Cortex of kidney (tissue), 1 donor: ENCODE measurements at places on chromosomes 6 and 20.

GRCh38 chr6:135226537-135226936 is 45.4 kb downstream of the MYB start:
- DNase-seq = no peak

GRCh38 chr6:14728396-14729024 is 517.4 kb upstream of the JARID2 start:
- no peak for DNase-seq

DNA sequence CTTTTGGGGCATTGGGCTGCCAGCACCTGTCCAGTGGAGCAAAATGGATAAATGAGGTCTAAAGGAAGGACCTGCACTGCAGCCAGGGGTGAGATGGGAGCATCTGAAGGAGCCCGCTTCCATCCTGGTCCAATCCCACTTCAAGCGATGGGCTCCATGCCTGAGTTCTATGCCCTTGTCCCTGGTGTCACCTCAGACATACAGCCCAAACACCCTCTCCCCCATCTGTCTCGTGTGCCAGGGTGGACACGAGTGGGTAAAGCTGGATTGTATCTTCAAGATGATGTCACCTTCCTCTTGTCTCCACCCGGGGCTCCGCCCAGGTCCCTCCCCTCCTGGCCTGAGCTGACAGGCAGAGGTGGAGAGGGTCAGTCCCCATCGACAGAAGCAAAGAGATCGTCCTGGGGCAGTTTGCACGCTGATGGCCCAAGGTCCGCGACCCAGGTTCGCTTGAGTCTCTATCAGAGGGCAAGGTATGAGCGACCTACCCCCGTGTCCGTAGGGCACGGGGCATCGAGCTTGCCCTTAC is 544 bp downstream of the SMIM29 start:
- no peak for DNase-seq

- DNase-seq = no peak
These were observed 233.6 kb downstream of the PRKN start for GRCh38 chr6:162493917-162494316.

- no peak for DNase-seq
These were observed 114.2 kb downstream of the QRSL1 start for GRCh38 chr6:106743612-106744011.

DNA sequence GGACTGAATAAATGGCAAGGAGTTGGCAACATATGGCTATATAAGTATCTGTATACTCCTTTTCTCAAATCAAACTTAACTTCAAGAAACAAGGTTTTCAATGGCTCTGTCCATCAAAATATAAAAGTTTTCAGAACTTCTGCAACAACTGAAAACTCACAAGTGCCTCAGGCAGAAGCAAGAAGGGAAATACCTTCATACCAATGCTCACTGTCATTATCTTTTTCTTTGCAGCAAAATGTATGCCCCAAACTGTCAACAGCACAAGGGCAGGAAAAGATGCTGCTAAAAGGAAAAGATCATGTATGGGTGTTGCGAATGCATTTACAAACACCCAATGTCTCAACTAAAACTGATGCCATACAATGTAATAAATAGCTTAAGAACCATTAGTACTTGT is 45.9 kb downstream of the PTPRK start:
- DNase-seq = no peak

DNA sequence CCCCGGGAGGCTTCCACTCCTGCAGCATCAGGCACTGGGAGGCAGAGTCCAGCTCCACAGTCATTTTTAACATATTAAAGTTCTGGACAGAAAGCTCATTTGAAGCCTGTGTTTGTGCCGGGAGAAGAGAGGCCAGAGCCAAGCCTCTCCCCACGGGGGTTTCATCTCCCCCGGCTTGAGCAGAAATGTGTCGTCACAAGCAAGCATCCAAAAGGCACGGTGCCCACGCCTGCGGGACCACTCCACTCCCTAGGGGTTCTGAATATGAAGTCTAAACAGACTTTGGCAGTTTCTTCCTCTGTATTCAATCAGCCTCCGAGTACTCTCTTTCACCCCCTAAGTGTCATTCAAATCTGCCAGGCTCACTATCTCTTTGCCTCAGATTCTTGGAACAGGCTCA is 75.3 kb downstream of the STK35 start:
- DNase-seq = no peak

- no peak for DNase-seq
These were observed 12.5 kb upstream of the RALGAPB start for GRCh38 chr20:38460040-38460623.

GRCh38 chr20:382291-383115 is 1.9 kb downstream of the TRIB3 start:
- no peak for DNase-seq

DNA sequence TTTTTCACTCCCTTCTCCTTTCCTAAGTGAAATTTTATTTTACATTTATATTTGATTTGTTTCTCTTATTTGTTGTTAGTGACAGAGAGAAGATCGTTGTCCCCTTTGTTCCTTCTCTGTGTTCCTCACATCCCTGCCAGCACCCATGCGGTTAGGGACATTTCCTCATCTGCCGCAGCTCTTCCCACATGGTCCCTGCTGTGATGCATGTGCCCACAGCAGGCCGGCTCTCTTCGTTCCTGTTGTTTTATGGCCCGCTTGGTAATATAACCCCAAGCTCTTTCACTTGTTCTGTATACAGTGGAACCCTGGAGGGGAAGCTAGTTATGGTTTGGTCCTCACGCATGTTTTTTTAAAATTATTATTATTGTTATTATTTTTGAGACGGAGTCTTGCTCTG is 23.6 kb downstream of the DTD1 start:
- no peak for DNase-seq

GRCh38 chr6:158314737-158315136 is 2.5 kb downstream of the TULP4 start:
- no peak for DNase-seq

GRCh38 chr20:1648101-1648500 is 9.5 kb downstream of the SIRPG start:
- no peak for DNase-seq

GRCh38 chr6:168117942-168118341 is 38.9 kb upstream of the FRMD1 start:
- DNase-seq = no peak

DNA sequence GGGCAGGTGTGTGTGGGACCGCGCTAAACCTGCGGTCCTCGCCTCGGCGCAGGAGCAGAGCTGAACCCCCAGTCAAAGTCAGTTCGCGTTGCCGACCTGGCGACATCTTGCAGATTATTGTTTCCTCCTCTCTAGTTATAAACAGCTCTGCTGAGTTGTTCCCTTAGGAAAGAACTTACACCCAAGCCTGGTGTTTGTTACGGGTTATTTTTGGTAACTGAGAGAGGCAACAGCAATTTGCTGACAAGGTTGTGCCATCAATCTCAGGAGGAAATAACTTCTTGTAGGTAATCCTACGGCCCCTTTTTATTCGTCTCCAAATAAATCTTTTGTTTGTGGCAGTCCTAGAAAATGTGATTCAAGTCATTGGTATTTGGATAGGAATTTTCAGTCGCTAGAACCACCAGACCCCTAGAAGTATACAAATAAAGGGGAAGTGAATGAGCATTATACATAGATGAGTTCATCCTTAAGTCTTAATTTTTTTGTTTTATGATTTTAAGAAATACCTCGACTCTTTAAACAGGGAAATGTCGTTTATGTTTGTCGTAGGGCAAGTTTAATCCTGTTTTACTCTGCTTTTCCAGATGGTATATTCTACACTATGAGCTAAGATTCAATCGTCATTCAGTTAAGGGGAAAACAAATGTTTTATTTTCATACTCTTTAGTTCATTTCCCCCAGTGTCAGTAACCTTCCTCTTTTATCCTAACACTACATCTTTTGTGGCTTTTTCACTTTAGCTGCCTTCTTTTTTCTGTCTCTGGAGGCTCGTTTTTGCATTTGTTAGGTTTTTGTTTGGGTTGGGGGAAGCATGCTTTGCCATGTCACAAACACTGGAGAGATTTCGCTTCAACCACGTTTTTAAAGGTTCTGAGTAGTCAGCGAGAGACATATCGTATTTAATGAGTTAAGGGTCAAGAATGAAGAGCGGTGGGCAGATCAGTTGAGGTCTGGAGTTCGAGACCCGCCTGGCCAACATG is 1.2 kb downstream of the PM20D2 start:
- DNase-seq = no peak

- DNase-seq = no peak
These were observed 39.8 kb upstream of the HBS1L start for GRCh38 chr6:135094403-135094821.

DNA sequence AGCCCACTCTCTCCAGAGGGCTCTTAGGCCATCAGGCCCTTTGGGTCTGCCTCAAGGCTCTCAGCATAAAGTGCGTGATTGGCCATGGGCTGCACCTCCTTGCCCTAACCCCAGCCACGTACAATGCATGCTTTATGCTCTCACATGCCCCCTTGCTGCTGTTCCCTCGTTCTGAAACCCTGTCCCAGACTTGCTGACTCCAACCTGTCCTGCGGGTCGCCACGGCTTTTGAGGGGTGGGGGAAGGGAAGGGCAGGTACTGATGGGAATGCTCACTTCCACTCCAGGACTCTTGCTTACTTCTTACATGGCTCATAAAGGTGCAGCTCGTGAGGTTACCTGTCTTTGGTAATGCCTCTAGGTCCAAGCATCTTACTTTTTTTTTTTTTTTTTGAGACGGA is 6.0 kb downstream of the ARMC12 start:
- DNase-seq = no peak

- no peak for DNase-seq
These were observed 90.7 kb downstream of the PLG start for GRCh38 chr6:160792708-160793107.

- DNase-seq = no peak
These were observed 12.4 kb downstream of the WFDC3 start for GRCh38 chr20:45779011-45779915.

GRCh38 chr6:105564121-105564902 is 161.4 kb upstream of the PREP start:
- DNase-seq = no peak

GRCh38 chr6:75418233-75418632 is 75.4 kb downstream of the FILIP1 start:
- no peak for DNase-seq

- DNase-seq = no peak
These were observed 30.4 kb downstream of the KDM1B start for GRCh38 chr6:18185624-18186023.

DNA sequence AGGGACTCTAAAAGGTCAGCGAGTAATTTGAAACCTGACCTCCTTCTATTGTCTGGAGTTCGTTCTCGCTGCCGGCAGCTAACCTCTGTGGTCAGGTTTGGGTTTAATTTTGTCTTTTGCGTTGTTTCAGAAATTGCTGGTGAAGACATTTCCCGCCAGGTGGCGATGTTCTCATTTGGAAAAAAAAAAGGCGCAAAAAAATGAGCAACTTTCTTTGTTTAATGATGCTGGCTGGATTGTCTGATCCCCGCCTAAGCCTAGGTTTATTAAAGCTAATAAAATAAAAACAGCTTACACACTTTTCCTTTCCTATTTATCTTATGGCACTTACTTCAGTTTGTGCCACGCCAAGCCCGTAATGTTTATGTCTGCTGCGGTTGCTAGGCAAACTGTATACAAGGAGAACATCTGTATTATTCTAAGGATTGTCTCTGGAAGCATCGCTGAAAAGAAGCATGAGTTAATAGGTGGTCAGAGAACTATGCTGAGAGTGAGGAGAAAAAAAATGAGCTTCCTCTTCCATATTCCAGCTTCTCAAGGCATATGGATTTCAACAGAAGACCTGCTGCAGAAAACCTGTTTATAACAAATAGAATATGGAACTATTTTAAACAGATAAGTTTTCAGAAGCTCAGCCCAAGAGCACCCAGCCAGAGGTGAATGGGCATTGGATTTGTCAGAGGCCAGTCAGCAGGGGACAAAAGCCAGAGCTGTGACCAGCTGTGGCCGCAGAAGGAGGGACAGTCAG is 205.7 kb downstream of the DOK5 start:
- DNase-seq = no peak

DNA sequence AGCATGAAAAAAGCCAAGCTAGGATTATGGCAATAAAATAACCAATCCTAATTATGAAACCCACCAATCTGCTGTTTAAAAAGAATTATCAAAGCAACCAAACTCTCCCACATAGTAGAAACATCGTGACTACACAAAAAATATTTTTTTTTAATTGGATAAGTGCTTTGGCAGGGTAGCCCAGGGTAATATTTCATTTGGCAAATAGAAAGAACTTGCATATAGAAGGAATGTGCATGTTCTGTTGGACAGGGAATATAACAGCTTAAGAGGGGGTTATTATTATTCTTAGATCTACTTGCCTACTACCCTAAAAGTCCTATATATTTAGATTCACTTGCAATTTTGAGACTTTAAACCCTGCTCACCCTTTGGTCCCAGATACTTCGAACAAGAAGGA is 972 bp downstream of the GSTA3 start:
- no peak for DNase-seq

DNA sequence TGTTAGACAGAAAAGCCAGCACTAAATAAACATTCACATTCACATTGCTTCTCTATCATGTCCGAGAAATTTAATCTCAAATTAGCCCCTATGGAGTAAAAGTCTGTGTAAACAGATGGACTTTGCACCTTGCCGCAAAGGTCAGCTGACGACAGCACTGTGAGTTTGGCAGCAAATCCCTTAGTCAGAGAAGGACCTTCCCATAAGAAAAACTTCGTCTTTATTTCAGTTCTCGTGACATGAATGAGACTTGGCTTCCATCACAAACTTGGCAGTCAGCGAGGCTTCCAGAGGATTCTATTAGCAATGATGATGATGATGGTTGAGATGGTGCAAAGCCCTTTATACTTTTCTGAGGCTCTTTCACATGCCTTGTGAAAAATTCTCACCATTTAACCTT is 133.7 kb upstream of the IFNGR1 start:
- DNase-seq = no peak

GRCh38 chr6:52115145-52115741 is 27.8 kb upstream of the PKHD1 start:
- DNase-seq = no peak

DNA sequence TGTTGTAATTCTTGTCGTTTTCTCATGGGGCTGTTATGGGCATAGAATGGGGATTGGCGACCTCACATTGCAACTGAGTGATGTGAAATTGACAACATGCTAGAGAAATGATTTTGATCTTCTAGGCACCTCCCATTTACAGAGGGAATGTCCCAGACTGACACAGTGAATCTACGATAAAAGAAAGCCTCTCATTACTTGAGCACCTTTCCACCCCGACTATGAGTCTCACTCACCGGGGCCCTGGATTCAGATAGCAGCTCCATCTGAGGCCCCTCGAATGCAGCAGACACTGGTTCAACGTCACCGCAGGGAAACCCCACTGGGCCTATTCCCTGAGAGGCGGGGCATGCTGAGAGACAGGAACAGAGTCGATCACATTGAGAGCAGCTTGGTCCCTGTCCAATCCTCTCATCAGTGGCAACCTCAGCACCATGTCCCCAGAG is 49.1 kb downstream of the NFATC2 start:
- no peak for DNase-seq

GRCh38 chr6:138653435-138653834 is 120.1 kb upstream of the CCDC28A start:
- DNase-seq = no peak
